LHCN-M2 (cell line): ENCODE measurements at places on chromosomes 6 and 20. TPM values are rescaled to one million over a fixed set of nuclear protein-coding genes. Genes with fewer than 3 reads are reported as not detected.

GRCh38 chr6:25619217-25619616 is 32.8 kb upstream of the SCGN start:
- DNase-seq, result no peak

GRCh38 chr6:31582230-31582643 is at the start of gene LTB:
Gene LTB, minus strand, starts transcription at chr6:31582424. Its CDS starts 7 bp downstream, at chr6:31582417.
- DNase-seq, result no peak

The ARFGEF3 gene
- total RNA-seq, result under 0.01 and 0.06 TPM in 2 replicates

The NDUFAF4 gene
- total RNA-seq, result 21.8 and 23.0 TPM in 2 replicates

The C20orf202 gene
- not detected in 2 replicates for total RNA-seq

DNA sequence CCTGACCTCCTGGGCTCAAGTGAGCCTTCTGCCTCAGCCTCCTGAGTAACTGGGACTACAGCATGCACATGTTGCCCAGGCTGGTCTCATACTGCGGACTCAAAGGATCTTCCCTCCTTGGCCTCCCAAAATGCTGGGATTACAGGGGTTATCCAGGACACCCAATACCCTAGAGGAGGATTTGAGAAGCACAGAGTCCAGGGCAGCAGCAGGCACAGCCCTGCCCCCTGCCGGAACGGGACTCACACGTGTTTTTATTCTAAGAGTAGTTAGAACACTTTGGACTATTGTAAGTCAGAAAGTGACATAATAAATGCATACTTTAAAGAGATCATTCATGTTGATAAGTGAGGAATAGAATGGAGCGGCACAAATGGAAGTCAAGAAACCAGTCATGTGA is 80.2 kb downstream of the C6orf118 start:
- no peak for DNase-seq
